ENCODE measurements at places on chromosomes 12 and 14.

- no peak for DNase-seq
These were observed 220.2 kb upstream of the PLEKHG7 start for GRCh38 chr12:92482599-92482998.

DNA sequence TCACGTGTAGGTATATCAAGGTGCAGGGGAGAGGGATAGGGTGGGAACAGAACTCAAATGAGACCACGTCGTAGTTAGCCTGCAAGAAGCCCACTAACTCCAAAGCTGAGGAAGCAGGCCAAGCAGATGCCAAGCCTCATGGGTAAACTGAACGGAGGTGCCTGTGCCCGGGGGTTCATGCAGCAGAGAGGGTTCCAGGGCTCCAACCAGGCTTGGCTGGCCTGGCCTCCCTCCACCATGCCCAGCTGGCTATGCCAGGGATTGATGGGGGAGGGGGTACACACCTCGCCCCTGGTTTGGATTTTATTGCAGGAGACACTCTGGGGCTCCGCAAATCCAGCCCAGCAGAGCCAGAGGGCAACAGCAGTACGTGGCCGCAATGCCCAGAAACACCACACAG, 27.3 kb downstream of the PXN start:
- no peak for DNase-seq

GRCh38 chr12:92139634-92140150, 6.0 kb downstream of the BTG1 start:
- no peak for DNase-seq

DNA sequence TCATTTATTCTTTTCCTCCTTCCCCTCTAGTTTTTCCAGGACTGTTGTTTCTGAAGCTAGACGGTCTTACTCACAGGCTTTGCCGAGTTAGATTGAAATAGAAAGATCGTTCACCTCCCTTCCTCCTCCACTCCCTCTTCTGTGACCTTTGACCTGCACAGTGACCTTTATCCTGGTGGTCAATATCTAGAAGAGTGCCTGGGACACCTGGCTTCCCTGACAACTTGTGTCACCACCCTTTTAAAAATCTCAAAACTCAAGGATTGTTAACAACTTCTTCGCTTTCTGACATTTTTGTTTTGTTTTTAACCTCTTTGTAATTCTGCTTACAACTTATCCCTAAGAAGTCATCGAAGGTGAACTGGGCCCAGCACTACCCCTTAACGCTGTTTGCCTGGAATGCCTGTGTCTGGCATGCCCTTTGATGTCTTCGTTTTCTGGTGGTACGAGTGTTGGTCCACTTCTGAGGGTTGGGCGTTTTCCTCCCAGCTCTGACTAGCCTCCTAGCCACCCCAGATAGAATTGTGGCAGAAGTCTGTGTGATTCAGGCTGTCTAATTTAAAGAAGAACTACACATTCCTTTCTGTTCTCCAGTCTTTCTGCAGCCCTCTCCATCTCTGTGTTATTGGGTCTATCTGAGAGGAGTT, 2.8 kb upstream of the KRT75 start:
- DNase-seq = no peak

DNA sequence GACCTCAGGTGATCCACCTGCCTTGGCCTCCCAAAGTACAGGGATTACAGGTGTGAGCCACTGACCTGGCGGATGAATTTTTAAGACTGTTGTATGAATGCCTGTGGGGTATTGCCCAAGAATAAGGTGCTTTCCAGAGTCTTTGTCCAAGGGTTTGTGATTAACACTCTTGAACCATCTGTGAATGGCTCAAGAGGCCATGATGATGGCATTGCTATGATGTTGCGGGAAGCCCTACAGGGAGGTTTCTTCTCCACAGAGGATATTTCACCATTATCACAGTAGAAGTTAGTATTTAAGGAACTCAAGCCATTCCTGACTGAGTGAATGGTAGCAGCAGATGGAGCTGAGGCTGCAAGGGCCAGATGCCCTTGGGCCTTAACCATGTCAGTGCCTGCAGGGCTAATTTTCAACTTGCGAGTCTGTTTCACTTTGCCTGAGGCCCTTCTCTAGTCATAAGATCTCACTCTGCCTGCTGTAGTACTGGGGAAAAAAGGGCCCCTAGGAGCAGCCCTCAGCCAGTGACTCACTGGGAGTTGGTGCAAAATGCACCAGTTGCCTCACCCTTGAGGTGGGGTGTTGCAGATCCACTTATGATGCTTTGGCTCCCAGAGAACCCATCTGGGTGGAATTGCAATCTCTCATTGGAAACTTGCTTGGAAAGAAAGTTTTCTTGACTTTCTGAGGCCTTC, 108.6 kb upstream of the FLRT2 start:
- DNase-seq = no peak

DNA sequence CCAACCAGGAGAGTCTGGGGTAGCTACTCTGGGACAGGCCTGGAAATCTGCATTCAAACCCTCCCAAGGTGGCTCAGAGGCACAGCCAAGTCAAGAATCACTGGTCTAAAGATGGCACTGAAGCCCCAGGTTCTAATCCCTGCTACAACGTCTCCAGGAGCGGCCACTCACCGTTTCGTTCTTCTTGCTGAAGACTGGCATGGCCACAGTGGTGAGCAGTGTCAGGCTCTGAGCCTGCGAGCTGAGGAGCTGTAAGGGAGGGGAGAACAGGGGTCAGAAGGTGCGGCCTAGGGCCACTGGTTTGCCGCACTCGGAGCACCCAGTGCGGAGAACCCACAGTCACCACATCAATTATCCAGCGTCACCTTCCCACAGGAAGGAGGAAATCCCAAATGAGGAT, 38.8 kb downstream of the CACNA2D4 start:
- no peak for DNase-seq

DNA sequence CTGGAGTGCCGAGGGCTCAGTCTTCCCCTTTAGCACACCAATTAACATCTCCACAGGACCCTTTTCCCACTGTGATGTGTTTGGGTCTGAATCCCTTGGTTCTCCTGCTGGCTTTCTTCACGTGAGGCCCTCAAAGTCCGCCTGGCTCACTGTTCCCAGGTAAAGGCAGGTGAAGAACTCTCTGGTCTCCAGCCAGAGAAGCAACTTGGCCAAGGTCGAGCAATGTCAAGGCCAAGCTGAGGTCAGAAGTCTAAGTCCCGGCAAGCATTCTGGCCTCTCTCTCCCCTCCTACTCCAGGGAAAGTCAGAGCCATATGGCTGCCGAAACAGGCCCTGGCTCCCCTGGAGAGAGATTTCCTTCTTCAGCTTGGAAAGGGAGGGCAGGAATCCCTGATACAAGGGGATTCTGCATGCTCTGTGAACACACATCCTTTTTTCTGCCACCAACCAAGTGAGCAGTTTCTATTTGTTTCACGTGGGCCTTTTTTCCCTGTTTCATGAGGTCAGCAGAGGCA, 61.4 kb upstream of the ESRRB start:
- DNase-seq = no peak

DNA sequence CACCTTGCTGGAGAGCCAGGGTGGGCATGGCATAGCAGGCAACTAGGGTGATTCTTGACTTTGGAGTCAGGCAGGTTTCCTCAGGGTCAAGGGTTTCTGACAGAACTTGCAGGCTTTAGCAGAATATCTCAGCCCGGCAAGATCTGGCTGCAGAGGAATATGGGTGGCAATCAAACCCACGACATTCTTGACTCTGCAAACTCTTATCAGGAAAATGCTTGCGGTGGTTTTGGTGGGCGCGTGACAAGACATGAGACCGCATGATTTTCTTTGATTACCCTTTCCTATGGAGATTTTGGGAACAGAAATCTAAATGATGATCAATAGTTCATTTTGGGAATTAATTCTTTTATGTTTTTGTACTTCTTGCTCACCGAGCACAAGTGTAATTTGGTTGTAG, 449.5 kb downstream of the VRK1 start:
- DNase-seq = no peak

DNA sequence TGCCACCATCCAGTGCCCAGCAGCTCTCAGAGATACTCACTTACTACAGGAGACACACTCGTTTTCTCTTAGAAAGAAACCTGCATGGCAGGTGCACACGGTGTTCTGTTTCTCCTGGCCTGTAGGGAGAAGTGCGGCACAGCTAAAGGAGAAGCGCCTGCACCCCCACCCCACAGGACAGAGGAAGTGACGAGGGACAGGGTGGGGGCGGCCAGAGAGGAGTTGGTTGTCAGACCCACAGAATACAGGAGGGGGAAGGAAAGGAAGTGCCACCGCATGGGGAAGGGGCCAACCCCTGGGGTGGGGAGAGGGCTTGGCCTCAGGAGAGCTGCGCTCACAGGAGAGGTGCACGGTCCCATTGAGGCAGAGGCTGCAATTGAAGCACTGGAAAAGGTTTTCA, 8.8 kb downstream of the TNFRSF1A start:
- DNase-seq = no peak

GRCh38 chr12:86228656-86229055, 27.5 kb downstream of the MGAT4C start:
- no peak for DNase-seq

GRCh38 chr12:117521346-117521745, 159.9 kb upstream of the NOS1 start:
- DNase-seq = peak; percentile 13

- DNase-seq = no peak
These were observed 51.2 kb upstream of the KCNH3 start for GRCh38 chr12:49487605-49488004.

GRCh38 chr14:51621654-51622053, 30.1 kb upstream of the FRMD6 start:
- DNase-seq = no peak

DNA sequence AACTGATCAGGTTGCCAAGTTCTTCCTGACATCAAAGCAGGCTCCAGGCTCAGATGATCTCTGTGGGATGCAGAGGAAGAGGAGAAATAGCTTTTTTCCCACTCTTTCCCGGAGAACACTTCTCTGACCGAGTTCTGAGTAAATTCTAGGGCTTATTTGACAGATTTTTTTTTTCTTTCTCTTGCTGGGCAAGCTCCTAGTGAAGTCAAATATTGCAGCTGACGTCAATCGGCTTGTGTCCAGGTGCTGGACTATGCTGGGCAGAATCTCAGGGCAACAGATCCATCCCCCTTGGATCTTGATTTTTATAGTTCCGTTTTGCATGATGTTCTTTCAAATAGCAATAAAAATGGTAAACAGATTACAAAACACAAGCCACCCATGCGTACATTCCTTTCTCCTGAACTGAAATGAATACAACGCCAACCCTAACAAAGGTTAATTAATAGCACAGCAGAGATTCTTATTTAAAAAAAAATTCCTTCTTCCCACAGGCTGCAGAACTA, 182.2 kb downstream of the NOVA1 start:
- no peak for DNase-seq

DNA sequence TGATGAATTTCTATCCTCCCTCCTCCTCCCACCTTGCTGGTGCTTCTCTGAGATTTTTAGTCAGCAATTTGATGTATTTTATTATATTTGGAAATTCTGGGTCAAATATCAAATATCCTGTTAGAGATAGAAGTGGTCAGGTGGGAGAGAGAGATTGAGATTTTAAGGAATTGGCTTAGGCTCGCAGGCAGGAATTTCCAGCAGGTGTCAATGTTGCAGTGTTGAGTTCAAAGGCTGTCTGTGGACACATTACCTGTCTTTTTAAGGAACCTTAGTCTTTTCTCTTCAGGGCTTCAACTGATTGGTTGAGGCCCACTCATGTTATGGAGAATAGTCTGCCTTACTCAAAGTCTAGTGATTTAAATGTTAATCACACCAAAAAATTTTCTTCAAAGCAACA, 457.3 kb downstream of the FLRT2 start:
- no peak for DNase-seq

DNA sequence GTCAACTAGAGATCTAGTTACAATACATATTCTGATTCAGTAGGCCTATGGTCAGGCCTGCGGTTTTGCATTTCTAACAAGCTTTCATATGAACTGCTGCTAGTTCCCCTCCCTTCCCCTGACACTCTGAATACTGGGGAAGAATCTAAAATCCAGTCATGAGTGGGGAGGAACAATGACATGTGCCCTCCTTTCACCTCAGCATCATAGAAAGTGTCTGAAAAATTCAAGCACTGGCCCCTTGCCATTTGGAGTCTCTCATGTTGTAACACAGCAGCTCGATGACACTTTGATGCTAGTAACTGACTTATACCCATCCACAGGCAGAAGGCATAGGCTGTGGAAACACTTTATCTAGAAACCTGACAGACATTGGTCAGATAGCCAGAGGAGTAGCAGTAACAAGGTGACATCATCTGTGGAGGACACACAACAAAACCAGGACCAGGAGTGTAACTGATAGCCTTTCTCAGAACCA, 161.9 kb upstream of the RASSF8 start:
- no peak for DNase-seq

GRCh38 chr12:21696625-21697024, 39.0 kb upstream of the LDHB start:
- DNase-seq = no peak

GRCh38 chr12:32052212-32052713, 54.4 kb upstream of the BICD1 start:
- DNase-seq = no peak

DNA sequence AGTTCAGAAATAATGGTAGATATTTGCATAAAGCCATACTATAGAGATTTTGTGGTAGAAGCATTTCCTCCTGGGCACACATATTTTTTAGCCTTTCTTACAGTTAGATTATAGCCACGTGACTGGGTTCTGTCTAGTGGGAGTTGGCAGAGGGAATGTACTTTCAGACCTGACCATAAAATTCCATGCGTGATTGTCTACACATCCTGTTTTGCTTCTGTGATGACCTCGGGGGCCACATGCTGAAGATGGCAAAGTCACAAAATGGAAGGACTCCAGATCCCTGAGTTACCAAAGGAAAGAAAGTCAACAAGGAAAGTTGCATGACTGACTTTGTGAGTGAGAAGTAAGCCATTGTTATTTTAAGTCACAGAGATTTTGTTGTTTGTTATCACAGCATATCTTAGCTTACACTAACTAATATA, 14.6 kb upstream of the MIA2 start:
- peak; percentile 71 for DNase-seq

GRCh38 chr12:4909410-4909733, 333 bp upstream of the KCNA1 start:
- no peak for DNase-seq

DNA sequence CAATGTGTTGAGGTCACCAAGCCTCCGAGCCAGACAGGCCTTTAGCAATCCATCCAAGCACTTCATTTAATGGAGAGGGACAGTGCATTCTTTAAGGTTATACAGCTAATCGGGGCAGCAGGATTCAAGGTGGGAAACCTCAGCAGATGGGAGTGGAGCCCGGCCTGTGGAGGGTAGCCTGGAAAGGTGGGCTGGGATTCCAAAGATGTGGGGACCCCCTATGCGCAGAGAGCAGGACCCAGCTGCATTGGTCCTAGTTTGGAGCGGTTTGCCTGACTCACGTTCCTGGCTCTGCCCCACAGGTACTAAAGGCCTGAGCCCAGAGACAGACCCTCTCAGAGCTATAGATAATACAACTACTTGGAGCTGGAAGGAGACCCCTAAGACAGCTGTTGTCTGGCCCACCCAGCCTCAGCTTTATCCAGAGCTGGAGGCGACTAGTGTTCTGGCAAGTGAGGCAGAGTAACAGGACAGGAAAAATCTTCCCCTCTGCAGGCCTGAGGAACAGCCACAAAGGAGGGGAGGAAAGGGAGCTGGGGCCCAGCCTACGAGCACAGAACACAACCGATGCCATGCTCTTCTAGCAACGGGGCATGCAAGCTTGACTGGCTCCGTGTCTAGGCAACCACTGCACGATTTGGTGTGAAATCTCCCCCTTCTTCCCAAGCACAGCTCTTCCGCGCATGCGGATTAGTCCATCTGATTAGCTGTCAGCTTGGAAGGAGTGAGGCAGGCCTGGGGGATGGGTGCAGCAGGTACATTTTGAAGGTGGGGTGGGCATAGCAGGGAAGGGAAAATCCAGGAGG, 1.1 kb upstream of the MYH7 start:
- DNase-seq = no peak

- no peak for DNase-seq
These were observed 155.1 kb upstream of the BTG1 start for GRCh38 chr12:92300777-92301176.

Data from GM04503 (cell line).